ENCODE measurements at places on chromosomes 5 and 9.

- DNase-seq: no peak
Observed at GRCh38 chr5:69231851-69232250, 2.8 kb upstream of the CDK7 start.

DNA sequence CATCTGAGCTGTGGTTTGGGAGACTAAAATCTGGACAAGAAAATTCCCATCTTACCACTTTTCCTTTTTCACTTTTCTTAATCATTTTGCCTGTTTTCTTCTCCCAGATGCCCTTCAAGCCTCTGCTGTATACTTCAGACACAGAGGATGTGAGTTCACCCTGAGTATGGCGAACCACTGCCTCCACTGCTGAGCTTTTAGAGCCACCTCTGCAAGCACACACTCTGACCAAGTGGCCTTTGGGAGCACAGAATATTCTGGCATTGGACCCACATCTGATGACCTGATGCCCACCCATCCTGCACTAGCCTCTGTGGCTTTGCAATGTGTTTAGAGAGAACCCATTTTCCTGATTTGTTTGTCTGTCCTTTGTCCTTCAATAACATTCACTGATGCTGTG is 32.5 kb downstream of the TERT start:
- no peak for DNase-seq

GRCh38 chr5:1104327-1105006 is 7.4 kb downstream of the SLC12A7 start:
- no peak for DNase-seq

DNA sequence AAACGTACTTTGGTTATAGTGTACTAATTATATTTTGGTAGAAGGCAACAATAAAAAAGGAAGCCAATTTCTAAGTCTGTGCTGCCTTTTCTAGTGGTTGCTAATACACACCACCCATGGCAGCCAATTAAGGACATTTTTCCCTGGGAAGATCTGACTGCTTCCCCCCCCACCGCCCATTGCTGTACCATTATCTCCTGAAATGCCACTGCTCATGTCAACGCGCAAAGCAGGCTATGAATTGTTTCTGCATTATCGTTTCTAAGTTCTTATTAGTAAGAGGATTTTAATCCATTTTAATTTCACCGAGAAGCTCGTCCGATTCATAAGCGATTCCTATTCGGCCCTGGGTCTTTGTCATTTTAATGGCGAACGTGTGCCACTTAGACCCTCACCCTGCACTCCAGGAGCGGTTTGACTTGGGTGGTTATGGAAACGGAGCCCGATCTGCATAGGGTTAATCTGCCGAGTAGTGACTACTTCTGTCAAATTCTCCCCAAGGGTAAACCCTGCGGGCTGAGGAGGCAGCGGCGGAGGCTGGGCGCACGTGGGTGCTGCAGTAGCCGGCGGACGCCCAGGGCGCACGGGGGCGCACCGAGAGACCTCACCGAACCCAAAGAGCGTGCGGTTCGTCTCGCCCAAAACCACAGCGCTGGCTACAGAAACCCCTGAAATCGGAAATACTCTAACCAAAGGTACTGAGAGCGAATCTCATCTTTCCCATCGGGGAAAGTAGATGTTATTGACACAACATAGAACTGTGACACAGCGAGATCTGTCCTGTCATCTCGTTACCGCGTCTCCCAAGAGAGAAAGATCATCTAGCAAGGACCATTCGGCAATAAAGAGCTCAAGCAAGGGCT is 55.8 kb upstream of the SHC3 start:
- DNase-seq: no peak

- no peak for DNase-seq
Observed at GRCh38 chr5:84130006-84130580, 254.6 kb downstream of the EDIL3 start.

DNA sequence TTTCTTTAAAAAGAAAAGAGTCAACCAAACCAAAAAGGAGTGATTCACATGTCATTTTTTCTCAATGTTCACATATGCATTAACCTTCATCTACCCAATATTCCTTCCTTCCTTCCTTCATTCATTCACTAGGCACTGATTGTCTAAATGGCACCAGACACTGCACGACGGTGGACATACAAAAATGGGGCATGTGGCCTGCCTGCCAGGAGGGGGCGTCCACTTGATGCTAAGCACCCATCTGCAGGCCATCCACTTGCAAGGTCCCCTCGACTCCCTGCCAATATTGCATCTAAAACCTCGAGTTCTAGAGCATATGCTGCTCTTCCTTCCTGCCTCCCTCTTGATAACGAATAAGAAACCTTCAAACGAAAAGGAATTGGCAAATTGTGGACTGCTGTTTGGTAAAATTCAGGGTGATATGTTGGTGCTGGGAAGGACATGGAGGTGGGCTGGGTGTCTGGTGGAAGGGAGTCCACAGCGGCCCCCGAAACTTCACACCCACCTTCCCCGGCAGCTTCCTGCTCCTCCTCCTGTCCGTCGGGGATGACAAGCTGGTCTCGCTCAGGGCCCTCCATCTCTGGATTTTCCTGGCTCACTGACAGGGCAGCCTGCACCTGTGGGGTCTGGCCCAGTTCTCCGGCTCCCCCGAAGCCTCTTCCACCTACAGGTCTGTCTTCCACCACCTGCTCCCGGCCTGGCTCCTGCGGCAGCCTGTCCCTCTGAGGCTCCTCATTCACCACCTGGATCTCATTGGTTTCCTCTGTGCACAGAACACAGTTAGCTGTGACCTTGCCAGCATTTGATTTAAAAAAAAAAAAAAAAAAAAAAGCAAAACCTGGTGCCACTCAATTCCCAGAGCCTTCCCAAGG is 64.3 kb downstream of the GOLM1 start:
- DNase-seq: no peak

DNA sequence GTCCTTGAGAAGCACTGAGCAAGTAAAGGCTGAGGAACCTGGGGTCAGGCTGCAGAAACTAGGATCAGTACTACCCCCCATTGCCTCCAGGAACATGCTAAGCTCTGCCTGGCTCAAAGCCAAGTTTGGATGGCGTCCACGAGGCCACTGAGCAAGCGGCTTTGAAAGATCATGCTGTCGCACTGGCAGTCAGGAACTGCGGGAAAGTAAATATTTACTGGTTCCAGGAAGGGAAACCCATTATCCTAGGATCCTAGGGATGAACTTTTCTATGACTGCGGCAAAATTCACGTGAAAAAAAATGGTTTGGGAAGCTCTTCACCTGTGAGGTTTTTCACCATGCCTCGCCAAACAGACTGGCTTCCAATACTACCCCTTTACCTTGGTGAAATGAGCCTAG is 75.3 kb upstream of the PJA2 start:
- DNase-seq: no peak

DNA sequence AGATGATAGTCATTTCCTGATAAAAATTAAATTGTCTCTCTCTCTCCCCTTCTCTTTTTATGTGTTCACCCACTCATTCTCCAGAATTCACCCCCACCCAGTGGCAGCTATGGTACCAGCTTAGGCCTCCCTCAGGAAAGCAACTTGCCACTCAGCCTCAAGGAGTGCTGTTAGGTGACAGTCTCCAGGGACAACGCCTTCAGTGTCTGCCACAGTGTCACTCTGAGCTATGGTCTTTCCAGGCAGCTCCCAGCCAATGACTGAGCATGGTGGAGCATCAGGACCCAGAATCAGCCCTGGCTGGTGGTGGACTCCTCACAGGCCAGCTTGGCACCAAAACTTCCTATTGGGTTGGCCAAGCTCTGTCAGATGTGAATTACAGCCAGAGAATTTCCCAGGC is 140.9 kb upstream of the PIK3R1 start:
- DNase-seq: no peak

DNA sequence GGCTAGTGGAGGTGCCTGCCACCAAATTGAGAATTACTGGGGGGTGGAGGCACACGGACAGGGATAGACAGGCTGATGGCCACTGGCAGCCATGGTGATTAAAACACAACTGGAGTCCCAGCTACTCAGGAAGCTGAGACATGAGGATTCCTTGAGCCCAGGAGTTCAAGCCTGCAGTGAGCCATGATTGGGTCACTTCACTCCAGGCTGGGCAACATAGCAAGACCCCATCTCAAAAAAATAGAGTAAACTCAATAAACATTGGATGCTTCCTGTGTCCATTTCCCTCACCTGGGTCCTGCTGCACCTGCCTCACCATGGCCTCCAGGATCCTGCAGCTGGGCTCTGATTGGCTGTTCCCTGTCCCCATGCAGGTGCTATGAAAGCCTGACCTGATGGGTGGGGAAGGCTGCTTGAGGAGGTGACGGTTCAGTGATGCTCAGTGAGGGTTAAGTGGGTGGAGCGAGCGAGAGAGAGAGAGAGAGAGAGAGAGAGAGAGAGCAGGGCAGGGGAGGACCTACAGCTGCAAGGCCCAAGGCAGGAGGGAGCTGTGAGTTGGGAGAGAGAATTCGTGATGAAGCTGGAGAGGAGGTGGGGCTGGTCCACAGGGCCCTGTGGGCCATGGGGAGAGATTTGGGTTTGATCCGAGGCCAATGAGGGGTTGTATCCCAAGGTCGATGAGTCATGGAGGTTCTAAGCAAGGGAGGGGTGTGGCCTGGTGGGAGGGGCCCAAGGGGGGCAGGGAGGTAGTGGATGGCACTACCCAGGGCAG is 36.7 kb upstream of the FUBP3 start:
- DNase-seq: no peak

DNA sequence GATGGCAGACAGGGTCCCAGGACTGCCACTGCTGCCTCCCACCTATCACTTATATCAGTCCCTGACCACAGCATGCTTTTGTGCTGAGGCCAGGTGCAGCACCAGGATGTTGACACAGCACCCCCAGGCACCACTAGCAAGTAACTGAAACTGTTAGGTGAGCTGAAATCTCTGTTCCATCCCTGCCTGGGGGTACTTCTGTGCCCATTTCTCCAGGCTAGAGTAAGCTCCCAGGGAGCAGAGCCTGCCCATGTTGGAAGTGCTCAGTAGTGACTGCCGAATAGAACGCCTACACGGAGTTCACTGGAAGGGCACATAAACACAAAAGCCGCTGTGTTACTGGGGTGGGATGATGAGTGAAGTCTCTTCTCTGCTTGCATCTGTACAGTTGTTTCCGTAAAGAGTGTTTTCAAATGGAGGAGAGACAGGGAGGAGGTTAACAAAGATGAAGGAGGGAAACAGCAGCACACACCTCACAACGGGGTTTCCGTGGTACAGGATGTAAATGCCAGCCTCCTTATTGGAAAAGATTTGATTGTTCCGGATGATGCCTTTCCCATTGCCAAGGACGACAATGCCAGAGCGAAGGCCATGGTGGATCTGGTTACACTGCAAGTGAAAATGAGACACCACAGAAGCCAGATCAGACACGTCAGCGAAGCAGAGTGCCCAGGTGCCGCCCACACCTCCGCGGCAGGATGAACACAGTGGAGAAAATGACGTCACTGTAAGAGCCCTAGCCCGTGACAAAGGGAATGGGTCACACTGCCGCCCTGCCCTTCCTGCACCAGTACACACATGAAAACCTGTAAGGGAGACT is 43.1 kb downstream of the POLR1E start:
- no peak for DNase-seq

- peak; percentile 86 for DNase-seq
Observed at GRCh38 chr5:10789021-10789420, 28.0 kb upstream of the DAP start.

DNA sequence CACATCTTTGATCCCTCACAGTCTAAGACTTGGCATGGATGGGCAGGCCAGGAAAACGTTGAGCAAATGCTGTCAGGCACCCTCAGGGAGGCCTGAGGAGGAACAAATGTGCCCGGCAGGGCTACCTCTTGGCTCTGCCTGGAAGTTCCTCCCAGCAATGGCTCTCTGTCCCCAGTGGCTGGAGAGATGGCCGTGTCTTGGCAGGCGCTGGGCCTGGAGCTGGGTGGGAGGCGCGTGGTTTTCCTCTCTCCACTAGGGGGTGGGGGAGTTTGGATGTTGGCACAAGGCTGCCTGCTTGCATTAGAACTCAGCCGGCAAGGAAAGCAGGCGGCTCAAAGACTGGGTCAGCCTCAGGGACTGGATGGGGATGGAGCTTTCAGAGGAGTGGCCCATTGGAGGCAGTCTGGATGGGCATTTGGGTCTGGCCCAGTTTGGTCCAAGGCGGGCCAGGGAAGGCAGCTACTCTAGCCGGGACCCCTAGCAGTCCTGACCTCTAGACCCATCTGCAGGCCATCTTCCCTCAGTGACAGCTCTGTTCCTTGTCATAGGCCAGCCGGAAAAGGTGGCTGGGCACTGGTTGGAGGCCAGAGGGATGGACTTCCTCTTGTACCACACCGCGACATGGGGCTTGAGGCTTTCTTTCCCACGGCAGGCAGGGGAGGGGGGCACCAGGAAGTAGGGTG is 68.2 kb upstream of the STC2 start:
- DNase-seq: no peak

DNA sequence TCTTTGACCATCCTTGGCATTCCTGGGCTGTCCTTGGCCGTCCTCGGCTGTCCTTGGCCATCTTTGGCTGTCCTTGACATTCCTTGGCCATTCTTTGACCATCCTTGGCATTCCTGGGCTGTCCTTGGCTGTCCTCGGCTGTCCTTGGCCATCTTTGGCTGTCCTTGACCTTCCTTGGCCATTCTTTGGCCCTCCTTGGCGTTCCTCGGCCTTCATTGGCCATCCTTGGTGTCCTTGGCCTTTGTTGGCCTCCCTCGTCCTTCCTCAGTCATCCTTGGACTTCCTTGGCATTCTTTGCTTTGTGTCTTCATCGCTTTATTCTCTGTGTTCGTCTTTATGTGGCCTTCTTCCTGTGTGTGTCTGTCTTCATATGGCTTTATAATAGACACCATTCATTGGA is 20.7 kb downstream of the NDUFS6 start:
- DNase-seq: no peak

DNA sequence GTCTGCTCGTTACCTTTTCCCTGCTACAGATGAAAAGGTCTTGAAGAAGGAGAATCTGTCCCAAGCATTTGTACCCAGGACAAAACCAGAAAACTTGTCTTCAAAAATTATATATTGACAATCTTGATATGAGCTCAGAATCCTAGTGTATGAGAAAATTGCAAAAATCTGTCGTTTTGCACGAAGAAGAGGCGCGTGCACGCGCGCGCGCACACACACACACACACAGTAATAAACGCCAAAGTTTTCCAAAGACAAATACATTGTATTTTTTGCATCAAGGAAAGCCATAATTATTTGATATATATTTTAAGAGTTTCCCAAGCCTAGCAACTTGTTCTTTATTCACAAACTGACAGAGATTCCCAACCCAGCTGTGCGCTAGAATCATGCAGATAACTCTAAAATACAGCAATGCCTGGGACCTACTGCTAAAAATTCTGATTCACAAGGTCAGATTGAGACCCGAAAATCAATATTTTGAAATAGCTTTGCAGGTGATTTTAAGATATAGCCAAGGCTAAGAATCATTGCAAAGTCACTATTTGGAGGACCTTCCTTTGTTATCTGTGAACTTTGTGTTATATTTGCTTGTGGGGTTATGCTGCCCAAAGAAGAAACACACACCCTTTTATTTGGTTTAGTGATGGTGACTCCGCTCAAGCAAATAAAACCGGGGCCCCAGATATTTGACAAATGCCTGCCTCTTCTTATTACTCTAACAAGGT is 1287.7 kb upstream of the CDH6 start:
- no peak for DNase-seq

Data from AG09319 (cell line).